Activated naive CD4-positive, alpha-beta T cell treated with Interleukin-2 at 50 U/mL for 16 hours (primary cell): ENCODE measurements at places on chromosomes 16 and 17.

GRCh38 chr17:73427198-73427597, 115.4 kb upstream of the CDC42EP4 start:
- no peak for DNase-seq

GRCh38 chr16:31130899-31131298, 4.6 kb downstream of the PRSS8 start:
- DNase-seq = no peak

DNA sequence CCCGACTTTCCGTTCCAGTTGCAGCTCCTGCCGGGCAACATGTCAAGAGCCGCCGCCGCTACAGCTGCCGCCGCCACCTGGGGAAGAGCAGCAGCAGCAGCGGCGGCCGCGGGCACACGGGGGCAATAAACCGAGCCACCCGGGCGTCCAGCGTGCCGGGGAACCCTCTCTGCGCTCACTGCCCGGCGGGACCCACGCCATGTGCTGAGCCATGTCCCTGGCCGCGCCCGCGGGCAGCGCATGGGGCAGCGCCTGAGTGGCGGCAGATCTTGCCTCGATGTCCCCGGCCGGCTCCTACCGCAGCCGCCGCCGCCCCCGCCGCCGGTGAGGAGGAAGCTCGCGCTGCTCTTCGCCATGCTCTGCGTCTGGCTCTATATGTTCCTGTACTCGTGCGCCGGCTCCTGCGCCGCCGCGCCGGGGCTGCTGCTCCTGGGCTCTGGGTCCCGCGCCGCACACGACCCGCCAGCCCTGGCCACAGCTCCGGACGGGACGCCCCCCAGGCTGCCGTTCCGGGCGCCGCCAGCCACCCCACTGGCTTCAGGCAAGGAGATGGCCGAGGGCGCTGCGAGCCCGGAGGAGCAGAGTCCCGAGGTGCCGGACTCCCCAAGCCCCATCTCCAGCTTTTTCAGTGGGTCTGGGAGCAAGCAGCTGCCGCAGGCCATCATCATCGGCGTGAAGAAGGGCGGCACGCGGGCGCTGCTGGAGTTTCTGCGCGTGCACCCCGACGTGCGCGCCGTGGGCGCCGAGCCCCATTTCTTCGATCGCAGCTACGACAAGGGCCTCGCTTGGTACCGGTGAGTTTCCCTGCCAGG, 604 bp downstream of the HS3ST3B1 start:
- peak; percentile 40 for DNase-seq

DNA sequence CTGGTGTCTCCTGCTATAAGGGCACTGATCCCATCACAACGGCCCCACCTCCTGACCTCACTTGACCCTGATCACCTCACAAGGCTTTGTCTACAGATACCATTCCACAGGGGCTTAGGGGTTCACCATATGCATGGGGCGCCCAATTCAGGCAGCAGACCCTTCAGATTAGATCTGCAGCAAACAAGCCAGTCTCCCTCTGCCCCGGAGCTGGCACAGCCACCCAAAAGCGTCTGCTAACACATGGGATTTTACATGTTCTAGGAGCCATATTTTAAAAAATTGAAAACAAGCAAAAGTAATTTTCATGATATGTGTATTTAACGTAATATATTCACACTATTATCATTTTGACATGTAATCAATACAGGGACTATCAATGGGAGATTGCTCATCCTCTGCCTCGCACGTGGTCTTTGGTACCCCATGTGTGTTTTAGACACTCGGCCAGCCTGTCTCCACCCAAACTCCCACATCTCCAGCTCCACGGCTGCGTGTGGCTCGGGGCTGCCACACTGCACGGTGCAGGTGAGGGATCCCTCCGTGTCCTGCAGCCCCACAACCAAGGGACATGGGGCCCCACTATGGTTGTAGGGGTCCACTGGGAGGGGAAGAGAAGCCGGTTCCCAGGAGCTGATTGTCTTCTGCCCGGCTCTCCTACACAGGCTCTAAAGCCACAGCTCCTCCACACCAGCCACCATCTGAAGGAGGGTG, 107.6 kb downstream of the RBFOX3 start:
- DNase-seq = no peak

DNA sequence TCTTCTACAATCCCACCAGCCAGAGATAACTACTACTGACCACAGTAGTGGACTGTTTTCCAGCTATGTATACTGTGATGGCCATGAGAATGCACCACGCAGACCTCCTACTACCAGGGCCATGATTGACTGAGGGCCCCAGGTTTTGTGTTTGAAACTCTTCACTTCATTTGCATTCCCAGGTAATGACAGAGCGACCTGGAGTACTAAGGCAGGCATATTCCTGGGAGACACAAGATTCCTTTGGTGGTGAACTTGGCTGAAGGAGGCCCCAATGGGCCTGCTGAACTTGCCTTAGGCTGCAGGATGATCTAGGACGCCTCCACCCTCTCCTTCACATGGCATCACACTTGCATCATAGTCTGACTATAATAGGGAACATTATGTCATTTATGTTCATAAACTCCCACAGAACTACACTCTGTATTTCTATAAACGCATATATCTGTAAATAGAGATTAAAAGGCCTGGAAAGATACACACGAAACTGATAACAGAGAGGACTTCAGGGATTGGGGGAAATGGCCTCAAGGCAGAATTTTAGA, 30.4 kb downstream of the CLEC19A start:
- DNase-seq = no peak

GRCh38 chr16:61730997-61731396, 305.2 kb downstream of the CDH8 start:
- DNase-seq = no peak

DNA sequence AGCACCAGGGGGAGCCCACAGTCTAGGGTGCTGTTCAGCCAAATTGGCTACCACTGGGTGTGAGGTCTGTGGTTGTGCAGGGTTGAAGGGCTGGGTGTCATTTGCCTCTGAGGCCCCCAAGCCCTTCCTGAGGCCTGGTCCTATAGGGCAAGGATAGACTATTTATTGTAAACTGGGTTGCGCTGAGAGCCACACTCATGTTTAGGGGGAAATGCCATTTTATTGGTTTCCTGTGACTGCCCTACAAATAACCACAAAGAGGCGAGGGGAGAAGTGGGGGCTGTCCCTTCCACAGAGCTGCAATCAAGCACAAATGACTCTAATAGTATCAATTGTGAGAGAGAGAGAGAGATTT, 3.6 kb upstream of the ZCCHC14 start:
- peak; percentile 51 for DNase-seq

GRCh38 chr16:27718201-27719105, 168.5 kb downstream of the KATNIP start:
- DNase-seq = no peak

- no peak for DNase-seq
These were observed 109.1 kb downstream of the ZFHX3 start for GRCh38 chr16:72938795-72939164.

DNA sequence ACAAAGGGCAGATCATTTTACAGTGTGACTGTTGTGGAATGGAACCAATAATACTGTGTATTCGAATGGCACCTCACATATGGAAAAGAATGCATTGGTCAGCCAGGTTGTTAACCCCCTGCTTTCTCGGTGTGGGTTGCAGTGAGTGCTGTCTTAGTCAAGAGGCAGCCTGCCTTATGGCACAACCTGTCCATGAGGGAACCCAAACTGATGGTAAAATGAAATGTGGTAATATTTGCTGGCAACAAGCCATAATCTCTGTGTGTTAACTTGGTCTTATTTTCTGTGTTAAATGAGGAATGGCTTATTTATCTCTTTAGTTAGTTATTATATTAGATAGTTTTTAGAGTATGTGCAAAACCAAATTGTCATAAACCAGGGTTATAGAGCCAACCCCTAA, 81.6 kb downstream of the TMC6 start:
- no peak for DNase-seq

DNA sequence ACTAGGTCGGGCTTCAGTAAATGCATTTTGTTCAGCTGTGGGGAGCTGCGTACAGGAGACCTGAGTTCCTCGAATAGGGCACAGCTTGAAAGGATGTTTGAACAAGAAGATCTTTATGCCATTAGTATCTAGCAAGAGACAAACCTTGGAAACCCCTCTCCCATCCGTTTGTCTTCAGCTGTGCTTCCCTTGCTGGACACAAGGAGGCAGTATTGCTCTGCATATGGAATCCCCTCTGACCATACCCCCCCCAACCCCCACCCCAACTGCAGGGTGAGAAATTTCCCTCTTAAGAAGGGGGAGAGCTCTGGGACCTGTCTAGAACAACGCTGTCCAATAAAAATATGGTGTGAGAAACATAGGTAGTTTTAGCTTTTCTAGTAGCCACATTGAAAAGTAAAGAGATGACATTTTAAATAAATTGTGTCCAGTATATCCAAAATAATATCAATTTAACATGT, 1.6 kb downstream of the MRM1 start:
- DNase-seq = peak; percentile 71

DNA sequence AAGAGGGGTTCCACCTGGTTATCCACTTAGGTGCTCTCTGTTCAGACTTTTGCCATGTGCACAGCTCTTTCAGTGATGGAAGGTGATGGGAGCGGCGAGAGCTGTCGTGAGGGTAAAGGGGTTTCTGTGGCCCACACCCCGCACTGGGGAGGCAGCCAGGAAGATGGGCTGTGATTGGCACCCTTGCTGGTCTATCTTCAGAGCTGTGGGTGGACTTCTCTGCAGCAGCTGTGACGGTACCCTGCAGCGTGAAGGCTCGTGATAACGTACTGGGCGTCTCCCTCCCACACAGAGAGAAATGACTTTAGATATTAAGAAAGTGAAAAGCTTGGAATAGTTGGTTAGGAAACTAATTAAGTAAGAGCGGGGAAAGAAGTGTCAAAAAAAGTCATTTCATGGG, 45.8 kb downstream of the MPRIP start:
- DNase-seq = no peak

GRCh38 chr17:36072431-36073121, 8.5 kb downstream of the CCL18 start:
- DNase-seq = peak; percentile 76

- DNase-seq = no peak
These were observed 34.1 kb upstream of the WWOX start for GRCh38 chr16:78065319-78065718.

- no peak for DNase-seq
These were observed 272.4 kb downstream of the IRF8 start for GRCh38 chr16:86171329-86171728.

GRCh38 chr16:79303959-79304387, 296.6 kb downstream of the MAF start:
- DNase-seq = no peak

DNA sequence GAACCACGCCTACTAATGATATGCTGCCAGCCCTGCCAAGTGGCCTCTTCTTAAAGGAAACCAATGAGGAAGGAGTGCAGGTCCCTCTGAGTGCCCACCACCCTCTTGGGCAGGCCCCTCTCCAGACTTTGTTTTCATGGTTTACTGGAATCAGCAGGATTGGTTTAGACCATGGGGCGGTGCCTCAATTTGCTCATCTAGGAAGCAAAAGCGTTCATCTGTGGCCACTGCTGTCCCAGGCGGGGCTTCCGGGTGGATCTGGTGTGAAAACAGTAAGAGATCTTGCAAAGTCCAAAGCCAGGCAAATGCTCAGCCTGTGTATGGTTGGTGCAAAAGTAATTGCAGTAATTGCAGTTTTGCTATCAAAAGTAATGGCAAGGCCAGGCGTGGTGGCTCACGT, 71.3 kb downstream of the AMFR start:
- DNase-seq = no peak

DNA sequence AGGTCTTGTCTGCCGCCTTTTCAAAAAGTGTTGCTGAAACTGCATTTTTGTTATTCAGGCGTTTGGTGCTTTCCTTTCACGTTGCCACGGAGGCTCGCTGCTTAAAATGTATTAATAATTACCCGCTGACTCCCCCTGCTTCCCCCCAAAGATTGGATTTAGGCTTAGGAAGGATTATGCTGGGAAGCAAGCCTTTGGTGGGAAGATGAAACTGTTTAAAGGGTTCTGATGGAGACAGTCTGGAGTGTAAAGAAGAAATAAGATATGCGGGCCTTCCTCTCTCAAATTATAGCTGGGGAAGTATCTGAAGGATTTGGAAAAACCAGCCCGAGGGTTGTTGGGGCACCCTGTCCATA, 1.1 kb downstream of the KSR1 start:
- no peak for DNase-seq

DNA sequence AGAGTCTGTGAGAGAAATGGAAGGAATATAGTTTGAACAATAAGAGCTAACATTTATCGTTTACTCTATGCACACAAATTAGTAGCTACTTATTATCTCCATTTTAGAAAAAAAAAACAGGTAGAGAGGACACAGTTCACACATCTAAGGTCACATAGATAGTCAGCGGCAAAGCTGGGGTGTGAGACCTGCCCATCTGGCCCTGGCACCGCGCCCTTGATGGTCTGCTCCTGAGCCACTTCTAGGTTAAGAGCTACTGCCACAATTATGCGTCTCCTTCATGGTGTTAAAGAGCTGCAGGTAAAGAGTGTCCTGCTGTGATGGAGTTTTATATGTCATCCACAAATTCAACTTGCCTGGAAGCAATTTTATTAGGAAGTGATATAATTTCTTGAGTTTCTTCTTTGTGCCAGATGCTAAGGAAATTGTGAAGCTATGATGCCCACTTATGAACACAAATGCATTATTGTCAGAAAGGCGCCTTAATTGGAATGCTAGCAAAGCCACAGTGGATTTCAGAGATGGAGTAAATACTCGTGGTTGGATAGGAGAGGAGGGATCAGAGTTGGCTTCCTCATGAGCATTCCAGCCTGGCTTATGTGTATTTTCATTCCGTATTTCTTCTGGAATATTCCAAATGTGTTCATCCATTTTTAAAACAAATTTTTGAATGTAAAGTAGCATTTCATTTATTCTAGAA, 21.3 kb upstream of the MFSD6L start:
- no peak for DNase-seq

DNA sequence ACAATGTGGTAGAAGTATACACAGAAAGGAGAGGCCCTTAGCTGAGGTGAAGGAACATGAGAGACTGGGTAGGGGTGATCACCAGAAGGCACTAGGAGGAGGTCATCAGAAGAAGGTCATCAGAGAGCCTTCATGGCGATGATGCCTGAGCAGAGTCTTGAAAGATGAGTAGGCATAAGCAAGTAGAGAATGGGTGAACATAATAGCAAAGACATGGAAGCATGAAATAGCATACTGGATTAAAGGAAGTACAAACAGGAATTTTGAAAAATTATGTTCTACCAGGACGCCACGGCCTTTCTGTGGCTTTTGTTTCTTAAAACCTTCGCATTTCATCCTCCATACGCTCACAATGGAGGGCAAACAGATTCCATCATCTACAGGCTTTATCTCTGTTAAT, 2.9 kb downstream of the IKZF3 start:
- no peak for DNase-seq

DNA sequence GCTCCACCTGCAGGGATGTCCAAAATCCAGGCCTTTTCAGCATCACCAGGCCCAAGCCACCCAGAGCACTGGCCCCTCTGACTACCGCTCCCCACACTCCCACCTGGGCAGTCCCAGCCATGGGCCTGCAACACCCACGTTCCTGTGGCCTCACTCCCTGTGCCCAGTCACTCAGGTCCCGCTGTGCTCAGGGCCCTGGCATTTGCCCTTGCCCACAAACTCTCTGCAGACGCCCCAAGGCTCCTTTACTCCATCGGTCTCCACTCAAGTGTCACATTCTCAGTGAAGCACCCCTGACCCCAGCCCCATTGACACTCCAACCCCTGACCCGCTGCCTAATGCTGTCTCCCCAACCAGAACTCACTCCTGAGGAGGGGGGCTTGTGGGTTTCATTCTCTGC, 23.6 kb downstream of the MPG start:
- DNase-seq = no peak

- DNase-seq = no peak
These were observed 17.1 kb downstream of the OSBPL7 start for GRCh38 chr17:47804461-47804860.
